ENCODE measurements at places on chromosomes 6 and 20. TPM values are rescaled to one million over a fixed set of nuclear protein-coding genes. Genes with fewer than 3 reads are reported as not detected.

GRCh38 chr6:110039981-110040383 is 61.9 kb downstream of the GPR6 start:
- no peak for DNase-seq

DNA sequence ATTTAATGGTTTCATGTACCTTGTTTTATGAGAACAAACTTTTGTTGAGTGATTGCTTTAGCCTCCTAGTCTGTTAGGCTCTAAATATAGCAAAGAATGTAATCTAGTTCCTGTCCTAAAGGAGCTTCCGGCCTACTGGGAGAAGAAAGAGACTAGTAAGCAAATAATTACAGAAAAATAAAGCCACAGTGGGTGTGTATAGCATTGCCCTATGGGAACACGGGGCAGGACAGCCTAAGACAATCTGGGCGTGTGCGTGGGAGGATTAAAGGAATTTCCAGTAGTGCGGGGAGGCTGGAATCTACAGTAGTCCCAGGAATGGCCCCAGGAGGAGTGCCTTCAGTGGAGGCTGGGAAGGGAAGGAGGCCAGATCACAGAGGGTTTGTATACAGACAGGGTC is 98.1 kb upstream of the AKAP12 start:
- DNase-seq: no peak

GRCh38 chr6:147279427-147279826 is 75.2 kb downstream of the STXBP5 start:
- DNase-seq: no peak

DNA sequence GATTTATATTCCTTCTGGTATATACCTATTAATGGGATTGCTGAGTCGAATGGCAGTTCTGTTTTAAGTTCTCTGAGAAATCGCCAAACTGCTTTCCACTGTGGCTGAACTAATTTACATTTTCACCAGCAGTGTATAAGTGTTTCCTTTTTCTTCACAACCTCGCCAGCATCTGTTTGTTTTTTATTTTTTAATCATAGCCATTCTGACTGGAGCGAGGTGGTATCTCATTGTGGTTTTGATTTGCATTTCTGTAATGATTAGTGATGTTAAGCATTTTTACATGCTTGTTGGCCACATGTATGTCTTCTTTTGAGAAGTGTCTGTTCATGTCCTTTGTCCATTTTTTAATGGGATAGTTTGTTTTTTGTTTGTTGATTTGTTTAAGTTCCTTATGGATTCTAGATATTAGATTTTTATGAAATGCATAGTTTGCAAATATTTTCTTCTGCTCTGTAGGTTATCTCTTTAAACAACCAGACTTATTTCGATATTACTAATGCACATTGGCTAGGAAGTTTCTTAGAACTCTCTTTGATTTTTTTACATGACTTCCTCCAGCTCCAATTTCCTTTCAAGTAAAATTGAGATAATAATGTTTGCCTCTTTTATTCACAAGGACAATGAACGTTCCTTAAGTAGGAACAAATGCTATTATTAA is 12.2 kb upstream of the VNN1 start:
- no peak for DNase-seq

GRCh38 chr6:91031581-91031980 is 444.7 kb upstream of the MAP3K7 start:
- no peak for DNase-seq

DNA sequence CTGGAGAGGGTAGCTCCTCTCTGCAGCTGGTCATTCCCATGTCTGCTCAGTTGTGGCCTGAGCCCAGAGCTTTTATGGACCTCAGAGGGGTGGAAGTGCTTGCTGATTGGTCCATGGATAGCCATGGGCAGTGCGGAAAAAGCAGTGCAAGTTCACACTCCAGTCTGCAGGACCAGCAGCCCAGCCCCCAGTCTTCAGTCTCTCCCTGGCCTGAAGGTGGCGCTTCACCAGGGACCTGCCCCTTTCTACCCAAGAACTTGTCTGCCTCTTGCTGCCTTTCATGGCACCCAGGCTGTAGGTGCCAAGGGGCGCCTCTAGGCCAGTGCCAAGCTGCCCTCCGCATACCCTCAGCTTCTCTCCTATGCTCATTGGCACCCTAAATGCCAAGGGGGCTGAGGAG is 91.0 kb downstream of the TBXT start:
- DNase-seq: no peak

- DNase-seq: no peak
These were observed 21.6 kb downstream of the NAPB start for GRCh38 chr20:23399568-23400241.

- DNase-seq: no peak
These were observed 74.6 kb downstream of the ISM1 start for GRCh38 chr20:13295637-13296036.

- no peak for DNase-seq
These were observed 735.6 kb upstream of the MARCKS start for GRCh38 chr6:113121571-113121970.

- no peak for DNase-seq
These were observed 4.6 kb downstream of the JARID2 start for GRCh38 chr6:15250187-15251168.

DNA sequence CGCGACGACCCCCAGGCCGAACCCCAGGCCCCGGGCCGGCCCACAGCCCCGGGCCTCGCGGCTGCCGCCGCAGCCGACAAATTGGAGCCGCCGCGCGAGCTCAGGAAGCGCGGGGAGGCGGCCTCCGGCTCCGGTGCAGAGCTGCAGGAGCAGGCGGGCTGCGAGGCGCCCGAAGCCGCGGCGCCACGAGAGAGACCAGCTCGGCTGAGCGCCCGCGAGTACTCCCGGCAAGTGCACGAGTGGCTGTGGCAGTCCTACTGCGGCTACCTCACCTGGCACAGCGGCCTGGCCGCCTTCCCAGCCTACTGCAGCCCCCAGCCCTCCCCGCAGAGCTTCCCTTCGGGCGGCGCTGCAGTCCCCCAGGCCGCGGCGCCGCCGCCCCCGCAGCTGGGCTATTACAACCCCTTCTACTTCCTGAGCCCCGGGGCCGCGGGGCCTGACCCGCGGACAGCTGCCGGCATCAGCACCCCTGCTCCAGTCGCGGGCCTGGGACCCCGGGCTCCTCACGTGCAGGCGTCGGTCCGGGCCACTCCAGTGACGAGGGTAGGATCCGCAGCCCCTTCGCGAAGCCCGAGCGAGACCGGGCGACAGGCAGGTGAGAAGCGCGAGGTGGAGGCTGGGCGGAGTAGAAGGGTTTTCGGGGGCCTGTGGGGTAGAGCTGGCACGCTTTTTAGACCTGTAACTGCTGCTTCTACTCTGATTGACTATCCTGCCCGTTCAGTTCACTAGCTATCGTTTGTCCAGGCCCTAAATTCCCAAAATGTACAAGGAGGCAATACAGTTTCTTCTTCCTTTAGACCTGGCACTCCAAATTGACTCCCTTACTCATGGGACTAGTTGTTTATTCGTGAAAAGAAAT is 654 bp downstream of the FAM8A1 start:
- peak; percentile 25 for DNase-seq

DNA sequence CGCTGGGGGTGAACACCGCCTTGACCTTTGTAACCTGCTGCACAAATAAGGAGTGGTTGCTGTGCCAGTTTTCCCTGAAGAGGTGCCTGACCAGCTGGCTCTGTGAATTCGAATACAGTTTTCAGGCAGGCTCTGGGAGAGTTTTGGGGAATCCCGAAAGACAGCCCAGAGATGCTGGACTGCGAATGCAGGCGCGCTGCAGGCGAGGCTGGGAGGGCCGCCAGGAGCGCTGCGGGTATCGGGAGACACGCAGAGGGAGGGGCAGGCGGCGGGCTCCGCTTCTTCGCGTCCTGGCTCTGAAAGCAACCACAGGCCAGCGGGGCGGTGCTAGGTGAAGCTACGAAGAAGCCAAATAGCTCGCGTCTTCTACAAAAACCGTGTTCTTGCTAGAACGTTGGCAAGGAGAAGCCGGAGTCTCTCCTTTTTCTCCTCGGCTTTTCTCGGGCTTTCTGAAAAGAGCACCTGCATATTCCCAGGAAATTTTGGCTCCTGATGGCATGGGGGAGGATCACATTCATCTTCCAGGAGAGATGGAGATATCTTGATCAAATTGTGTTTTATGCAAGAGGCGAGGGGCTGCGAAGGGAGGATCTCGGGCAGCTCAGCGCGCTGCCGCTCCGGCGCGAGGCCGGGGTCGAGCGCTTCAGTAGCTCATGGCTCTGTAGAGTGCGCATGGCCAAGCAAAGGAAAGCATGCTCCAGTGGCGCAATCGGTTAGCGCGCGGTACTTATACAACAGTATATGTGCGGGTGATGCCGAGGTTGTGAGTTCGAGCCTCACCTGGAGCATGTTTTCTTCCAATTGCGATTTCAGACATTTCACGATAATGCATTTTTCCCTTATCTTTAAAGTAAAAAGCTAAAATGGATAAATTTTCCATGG is 158.1 kb upstream of the ZNF184 start:
- peak; percentile 44 for DNase-seq

DNA sequence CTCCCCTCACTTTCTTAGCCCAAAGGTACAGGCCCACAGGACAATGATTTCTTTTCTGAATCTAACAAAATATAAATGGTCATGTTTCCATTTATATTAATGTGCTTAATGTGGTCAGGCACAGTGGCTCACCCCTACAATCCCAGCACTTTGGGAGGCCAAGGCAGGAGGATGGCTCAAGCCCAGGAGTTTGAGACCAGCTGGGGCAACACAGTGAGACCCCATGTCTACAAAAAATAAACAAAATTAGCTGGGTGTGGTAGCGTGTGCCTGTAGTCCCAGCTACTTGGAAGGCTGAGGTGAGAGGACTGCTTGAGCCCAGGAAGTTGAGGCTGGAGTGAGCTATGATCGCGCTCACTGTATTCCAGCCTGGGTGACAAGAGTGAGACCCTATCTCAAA is 77.2 kb upstream of the TULP1 start:
- DNase-seq: no peak

- DNase-seq: no peak
These were observed 22.6 kb downstream of the VSTM2L start for GRCh38 chr20:37925265-37926165.

- peak; percentile 28 for DNase-seq
These were observed 37.2 kb downstream of the SLC22A2 start for GRCh38 chr6:160221423-160221822.

DNA sequence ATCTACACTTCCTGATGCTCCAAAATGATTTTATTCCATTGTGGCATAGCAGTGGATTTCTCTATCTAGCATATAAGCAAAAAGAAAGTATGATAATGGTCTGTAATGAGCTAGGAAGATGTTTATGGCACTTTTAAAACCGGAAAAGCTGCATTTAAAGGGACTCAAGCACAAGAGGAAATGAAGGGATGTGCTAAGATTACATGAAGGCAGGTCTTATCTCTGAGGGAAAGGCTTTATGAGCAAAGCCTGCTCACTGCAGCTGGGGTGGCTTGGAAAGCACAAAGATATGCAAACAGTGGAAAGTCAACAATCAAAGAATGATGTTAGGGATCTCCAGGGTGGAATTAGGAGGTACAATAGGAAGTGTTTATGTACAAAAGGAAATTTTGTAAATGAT is 138.2 kb downstream of the TENT5A start:
- no peak for DNase-seq

DNA sequence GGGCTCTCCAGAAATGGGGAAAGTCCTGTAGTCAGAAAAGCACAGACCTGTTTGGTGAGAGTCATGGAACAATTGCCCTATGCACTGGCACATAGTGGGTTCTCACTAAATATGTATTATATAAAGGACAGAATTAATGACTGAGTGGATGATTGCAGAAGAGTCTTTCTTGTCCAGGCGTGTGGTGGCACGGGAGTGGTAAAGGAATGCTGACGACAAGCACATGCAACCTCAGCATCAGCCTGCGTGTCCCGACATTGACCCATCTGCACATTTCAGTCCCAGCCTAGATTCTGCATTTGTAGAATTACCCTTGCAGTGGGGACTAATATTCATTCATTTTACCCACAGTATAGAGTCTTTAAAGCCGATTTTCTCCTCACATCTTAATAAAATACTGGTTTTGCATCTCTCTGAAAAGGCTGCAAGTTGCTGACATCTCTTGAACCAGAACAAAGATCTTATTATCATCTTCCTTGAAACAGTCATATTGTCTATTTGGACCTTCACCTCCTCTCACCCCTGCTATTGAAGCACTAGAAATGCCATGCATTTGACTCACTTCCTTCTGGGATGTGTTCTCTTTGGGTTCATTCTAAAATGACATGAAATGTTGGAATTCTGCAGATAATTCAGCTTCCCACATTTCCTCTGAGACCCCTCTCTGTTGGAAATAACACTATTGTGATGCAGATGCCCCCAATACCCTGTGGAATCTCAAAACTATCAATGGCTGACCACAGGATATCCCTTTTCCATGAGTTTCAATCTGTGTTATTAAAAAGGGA is 883.6 kb upstream of the FLRT3 start:
- DNase-seq: peak; percentile 66

DNA sequence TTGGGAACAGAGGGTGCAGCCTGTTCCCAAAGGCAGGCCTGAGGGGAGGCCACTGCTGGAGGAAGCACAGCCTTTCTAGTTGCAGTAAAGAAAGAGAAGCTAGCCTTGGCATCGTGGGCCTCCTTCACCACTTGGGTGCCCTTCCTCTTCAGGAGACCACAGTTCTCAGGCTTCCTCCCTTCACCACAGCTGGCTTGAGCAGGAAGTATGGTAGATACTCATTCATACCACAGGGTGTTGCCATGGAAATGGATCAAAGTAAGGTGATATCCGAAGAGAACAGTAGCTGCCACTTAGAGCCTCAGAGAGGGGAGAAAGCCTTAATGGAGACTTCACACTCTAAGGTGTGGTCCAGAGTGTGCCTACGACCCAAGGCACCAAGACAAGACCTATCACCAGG is 120.4 kb upstream of the RIPOR2 start:
- no peak for DNase-seq

GRCh38 chr6:18400831-18401446 is 13.8 kb downstream of the RNF144B start:
- no peak for DNase-seq

- DNase-seq: no peak
These were observed 611.9 kb downstream of the TFAP2B start for GRCh38 chr6:51430589-51430988.

- no peak for DNase-seq
These were observed 32.7 kb downstream of the TGM2 start for GRCh38 chr20:38132156-38132909.

GRCh38 chr6:5813625-5814027 is 193.1 kb downstream of the NRN1 start:
- no peak for DNase-seq

- DNase-seq: no peak
These were observed 375.1 kb downstream of the BTBD9 start for GRCh38 chr6:38264605-38265004.

PI3 gene
- total RNA-seq: 10.8 TPM

HLA-DPA1 gene
- not detected for total RNA-seq

BMP2 gene
- 8.2 TPM for total RNA-seq

RPL10A gene
- total RNA-seq: 1,748 TPM

PI16 gene
- not detected for total RNA-seq

PRDM13 gene
- total RNA-seq: not detected

SPATS1 gene
- total RNA-seq: not detected

WFDC9 gene
- not detected for total RNA-seq

SGK2 gene
- 0.04 TPM for total RNA-seq

DCBLD1 gene
- 26.5 TPM for total RNA-seq

POM121L2 gene
- total RNA-seq: not detected

PAK5 gene
- not detected for total RNA-seq

ENTPD6 gene
- 78.4 TPM for total RNA-seq

VGLL2 gene
- total RNA-seq: not detected

MAFB gene
- total RNA-seq: 0.18 TPM
